Neuronal stem cell (in vitro differentiated cells): ENCODE measurements at places on chromosomes 6 and 20.
A peak's percentile ranks its signal among the peaks of the same experiment; 100 is the strongest.

DNA sequence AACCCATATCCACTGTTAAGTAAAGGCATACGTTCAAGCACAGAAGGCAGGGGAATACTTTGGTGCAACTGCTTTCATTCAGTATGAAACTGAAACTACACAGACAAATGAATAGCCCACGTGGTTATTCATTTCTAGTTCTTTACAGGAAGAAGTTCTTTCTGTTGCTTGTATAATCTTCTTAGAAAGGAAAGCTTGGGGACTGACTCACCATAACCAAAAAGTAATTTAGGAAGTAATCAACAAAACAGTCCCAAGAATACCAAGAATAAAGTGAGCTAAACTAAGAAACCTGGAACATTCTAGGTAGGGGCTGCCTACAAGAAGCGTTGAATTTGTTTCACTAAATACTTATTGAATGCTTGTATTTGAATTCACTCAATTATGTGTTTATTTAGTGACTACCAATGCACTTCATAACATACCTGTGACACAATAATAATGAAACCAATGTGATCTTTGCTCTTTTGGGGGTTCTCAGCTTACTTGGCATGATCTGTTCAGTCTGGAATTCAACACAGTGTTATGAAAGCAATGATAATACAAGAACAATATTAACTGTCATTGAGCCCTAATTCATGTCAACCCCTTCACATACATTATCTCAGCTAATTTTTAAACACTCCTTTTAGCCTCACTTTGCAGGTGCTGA, 25.1 kb upstream of the KIAA0408 start:
- H3K4me3 ChIP-seq: no peak overlapping the region
- H3K36me3 ChIP-seq: peaks cover 100% of the 10 kb centered on the region
- DNase-seq: no peak
- peaks cover 7% of the 10 kb centered on the region for H3K4me1 ChIP-seq
- no peak overlapping the region for H3K27ac ChIP-seq

- H3K36me3 ChIP-seq: no peaks in the 10 kb centered on the region
- H3K4me3 ChIP-seq: no peak overlapping the region
- no peak for DNase-seq
- H3K4me1 ChIP-seq: no peaks in the 10 kb centered on the region
Observed at GRCh38 chr20:14444106-14444505, 106.7 kb upstream of the FLRT3 start.

GRCh38 chr6:109379711-109380110, 2.6 kb downstream of the CD164 start:
- DNase-seq: no peak
- H3K4me1 ChIP-seq: peaks cover 2% of the 10 kb centered on the region
- no peak overlapping the region for H3K27ac ChIP-seq
- H3K36me3 ChIP-seq: peaks cover 7% of the 10 kb centered on the region
- no peaks in the 10 kb centered on the region for H3K27me3 ChIP-seq
- peak overlapping the region; percentile 95 for H3K4me3 ChIP-seq

- no peaks in the 10 kb centered on the region for H3K27me3 ChIP-seq
- no peak for DNase-seq
- H3K27ac ChIP-seq: no peak overlapping the region
- no peaks in the 10 kb centered on the region for H3K36me3 ChIP-seq
- H3K4me3 ChIP-seq: no peak overlapping the region
- H3K4me1 ChIP-seq: no peaks in the 10 kb centered on the region
Observed at GRCh38 chr6:135722190-135722589, 129.3 kb upstream of the PDE7B start.

DNA sequence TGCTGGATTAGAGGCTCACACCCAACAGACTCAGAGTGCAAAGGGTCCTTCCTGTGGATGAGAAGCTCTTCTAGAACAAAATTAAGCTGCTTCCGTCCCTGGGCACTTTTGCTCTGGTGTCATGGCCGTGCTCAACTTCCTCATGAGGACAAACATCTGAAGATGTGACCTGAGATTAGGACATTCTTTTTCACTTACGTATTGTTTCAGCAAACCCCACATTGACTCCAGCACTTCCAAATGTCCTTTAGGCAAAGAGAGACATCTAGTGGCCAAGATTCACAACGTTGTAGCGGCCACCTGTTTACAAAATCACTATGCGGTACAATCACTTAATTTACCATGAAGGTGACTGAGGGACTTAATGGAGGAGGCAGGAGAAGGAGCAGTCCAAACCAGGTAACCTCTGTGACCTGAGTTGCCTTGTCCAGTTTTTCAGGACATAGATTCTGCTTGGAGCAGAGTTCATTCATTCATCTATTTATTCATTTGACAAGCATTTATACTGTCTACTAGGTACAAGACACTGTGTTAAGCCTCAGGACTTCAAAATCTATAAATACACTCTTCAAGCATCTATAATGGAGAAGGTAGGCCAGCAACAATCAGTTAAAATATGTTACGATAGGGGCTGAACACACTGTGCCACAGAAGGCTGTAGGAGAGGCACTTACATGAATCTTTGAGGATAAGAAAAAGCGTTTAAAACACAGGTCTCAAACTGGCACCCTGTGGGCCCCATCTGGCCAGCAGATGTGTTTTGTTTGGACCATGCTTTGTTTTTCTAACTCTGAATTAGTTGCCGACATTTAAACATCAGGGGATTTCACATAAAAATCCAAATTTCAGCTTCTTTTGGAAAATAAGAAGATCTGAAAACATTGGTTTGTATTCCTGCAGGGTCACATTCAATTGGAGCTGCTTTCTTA, 5.6 kb upstream of the ADGRF1 start:
- H3K27ac ChIP-seq: no peak overlapping the region
- no peaks in the 10 kb centered on the region for H3K36me3 ChIP-seq
- no peak overlapping the region for H3K4me3 ChIP-seq
- H3K27me3 ChIP-seq: no peaks in the 10 kb centered on the region
- peak; percentile 63 for DNase-seq

DNA sequence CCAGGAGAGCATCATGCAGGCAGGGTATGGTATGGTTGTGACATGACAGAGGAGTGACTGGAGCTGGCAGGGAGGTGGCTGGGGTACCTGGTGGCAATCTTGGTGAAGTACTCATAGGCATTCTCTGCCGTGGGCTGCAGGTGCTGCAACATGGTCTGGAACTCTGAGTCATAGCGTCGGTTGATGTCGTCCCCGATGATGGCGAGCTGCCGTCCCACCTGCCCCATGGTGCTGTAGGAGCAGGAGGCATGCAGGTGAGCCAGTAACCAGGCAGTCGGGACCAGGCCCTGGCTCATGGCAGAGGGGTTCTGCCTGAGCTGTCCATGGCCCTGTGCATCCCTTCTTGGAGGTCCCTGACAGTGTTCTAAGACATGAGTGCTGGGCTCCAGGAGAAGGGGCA, 4.9 kb downstream of the BAK1 start:
- peaks cover 16% of the 10 kb centered on the region for H3K36me3 ChIP-seq
- peaks cover 8% of the 10 kb centered on the region for H3K4me1 ChIP-seq
- DNase-seq: no peak
- no peak overlapping the region for H3K4me3 ChIP-seq

DNA sequence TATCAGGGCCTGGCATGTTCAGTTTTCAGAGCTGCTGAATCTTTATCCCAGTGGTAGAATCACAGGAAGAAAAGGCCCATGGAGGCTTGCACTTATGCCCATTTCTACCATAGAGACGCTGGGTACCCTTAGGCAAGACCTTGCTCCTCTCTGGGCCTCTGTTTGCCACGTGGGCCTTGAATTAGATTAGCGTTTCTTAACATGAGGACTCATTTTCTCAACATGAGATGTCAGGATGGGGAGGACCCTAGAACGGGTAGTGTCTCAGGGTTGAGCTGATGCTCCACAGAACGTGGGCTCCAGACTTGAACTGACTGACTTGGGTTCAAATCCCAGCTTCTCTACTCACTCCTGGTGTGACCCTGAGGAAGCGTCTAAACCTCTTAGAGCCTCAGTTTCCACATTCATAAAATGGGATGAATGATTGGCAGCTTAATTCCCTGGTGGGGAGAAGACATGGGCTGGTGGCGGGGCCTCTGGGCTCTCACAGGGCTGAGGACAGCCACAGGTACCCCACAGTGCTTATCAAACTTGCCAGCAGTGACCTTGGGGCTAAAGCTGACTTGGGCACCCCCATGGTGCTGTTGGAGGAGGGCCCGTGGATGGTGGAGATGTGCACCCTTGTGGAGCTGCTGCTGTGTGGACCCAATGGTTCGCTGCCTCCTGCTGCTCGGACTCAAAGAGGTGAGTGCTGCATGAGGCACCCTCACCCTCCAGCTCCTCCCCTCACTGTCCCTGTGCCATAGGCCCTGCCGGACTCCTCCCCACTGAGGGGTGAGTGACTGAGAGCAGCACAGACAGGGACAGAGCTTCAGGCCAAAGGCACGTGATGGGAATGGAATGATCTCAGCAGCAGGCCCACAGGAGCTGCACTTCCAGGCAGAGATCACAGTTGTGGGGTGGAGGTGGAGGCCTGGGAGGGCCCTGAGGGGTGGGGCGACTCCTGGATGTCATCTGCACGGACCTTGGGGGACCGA, 28.2 kb downstream of the SUN5 start:
- no peaks in the 10 kb centered on the region for H3K36me3 ChIP-seq
- H3K4me3 ChIP-seq: no peak overlapping the region
- no peak for DNase-seq
- H3K27ac ChIP-seq: no peak overlapping the region
- peaks cover 23% of the 10 kb centered on the region for H3K4me1 ChIP-seq
- no peaks in the 10 kb centered on the region for H3K27me3 ChIP-seq
